ENCODE measurements at places on chromosomes 3 and 15.

- no peak for DNase-seq
Measured at GRCh38 chr3:21641959-21642358, 109.1 kb downstream of the ZNF385D start.

- DNase-seq = peak; percentile 31
Measured at GRCh38 chr3:148880681-148881080, 15.6 kb downstream of the CPA3 start.

DNA sequence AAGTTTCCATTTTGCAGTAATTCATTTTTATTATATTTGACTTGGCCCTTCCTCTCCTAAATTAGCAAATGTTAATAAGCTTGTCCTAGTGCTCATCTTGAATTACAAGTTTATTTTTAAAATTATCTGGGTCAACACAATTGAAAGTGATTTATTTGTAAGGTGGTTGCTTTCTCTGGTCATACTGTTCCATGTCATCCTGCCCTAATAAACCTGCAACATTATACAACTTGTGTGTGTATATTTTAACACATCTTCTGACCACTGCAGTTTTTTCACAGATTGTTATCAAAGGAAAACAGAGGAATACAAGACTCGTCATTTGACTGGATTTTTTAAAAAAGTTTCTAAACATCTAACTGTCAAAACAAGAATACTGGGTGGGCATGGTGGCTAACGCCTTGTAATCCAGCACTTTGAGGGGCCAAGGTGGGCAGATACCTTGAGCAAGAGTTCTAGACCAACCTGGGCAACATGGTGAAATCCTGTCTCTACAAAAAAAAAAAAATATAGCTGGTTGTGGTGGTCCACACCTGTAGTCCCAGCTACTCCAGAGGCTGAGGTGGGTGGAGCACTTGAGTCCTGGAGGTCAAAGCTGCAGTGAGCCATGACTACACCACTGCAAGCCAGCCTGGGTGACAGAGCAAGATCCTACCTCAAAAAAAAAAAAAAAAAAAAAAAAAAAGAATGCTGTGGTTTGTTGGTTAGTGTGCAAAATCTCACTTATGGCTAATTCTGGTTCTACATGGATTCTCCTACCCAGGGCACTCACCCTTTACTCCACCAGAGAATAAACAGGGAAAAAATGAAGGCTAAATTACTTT, 5.0 kb upstream of the LRRFIP2 start:
- DNase-seq = no peak

- no peak for DNase-seq
Measured at GRCh38 chr3:98548544-98548943, 16.8 kb downstream of the GPR15 start.

DNA sequence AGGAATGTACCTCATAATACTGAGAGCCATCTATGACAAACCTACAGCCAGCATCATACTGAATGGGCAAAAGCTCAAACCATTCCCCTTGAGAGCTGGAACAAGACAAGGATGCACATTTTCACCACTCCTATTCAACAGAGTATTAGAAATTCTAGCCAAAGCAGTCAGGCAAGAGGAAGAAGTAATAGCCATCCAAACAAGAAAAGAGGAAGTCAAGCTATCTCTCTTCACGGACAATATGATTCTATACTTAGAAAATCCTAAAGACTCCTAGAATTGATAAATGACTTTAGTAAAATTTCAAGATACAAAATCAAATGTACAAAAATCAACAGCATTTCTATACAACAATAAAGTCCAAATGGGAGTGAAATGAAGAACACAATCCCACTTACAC, 30.2 kb downstream of the OCA2 start:
- no peak for DNase-seq

DNA sequence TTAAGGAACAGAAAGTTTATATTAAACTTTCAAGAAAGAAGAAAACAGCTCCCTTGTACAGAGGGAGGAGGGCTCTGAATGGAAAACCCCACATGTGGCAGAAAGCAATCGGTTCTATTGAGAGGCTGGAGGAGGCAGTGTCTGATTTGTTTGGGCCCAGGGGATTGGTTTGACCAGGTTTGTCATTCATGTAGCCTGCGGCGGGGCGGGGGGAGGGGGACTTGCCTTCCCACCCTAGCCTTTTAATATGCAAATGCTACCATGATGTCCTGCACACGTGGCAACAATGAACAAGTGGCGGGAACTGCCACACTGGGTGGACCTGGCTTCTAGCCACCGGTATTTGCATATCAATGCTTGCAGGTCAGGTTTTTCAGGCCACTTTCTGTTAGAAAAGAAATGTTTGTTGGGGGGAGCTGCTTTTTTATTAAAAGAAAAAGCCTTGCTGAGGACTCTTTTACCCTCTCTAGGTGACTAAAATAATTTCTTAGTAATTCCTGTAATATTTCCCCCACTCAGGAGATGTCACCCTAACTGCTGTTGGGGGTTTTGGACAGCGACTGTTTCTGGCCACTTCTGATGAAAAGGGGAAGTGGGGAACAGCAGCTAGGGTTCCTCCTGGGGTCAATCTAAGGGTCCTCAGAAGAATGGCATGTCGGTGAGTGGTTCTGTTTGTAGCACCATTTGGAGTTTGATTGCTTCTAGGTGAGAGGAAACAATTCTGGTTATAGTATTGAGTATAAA, 691.2 kb downstream of the TBL1XR1 start:
- DNase-seq = no peak

GRCh38 chr15:68582864-68583263, 4.1 kb downstream of the CORO2B start:
- DNase-seq = no peak

GRCh38 chr3:172993412-172993811, 147.6 kb downstream of the SPATA16 start:
- no peak for DNase-seq

GRCh38 chr3:48034000-48034516, 17.8 kb upstream of the MAP4 start:
- DNase-seq = no peak

DNA sequence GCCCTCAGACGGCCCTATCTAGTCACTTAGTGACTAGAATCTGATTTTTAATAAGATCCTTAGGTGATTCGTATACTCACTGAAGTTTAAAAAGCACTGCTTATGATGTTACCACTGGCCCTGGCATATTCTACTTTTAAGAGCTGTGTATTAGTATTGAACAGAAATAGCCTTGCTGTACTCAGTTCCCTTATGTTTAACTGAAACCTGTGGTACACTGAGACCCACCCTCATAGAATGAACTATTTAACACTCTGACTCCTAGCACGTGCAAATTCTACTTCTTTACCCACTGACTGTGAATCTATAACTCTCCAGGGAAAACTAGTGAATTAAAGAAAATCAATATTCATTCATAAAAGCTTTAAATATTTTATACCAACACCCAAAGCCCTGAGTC, 108.9 kb downstream of the CCNL1 start:
- DNase-seq = no peak

- DNase-seq = no peak
Measured at GRCh38 chr3:55162031-55162795, 234.4 kb upstream of the LRTM1 start.

DNA sequence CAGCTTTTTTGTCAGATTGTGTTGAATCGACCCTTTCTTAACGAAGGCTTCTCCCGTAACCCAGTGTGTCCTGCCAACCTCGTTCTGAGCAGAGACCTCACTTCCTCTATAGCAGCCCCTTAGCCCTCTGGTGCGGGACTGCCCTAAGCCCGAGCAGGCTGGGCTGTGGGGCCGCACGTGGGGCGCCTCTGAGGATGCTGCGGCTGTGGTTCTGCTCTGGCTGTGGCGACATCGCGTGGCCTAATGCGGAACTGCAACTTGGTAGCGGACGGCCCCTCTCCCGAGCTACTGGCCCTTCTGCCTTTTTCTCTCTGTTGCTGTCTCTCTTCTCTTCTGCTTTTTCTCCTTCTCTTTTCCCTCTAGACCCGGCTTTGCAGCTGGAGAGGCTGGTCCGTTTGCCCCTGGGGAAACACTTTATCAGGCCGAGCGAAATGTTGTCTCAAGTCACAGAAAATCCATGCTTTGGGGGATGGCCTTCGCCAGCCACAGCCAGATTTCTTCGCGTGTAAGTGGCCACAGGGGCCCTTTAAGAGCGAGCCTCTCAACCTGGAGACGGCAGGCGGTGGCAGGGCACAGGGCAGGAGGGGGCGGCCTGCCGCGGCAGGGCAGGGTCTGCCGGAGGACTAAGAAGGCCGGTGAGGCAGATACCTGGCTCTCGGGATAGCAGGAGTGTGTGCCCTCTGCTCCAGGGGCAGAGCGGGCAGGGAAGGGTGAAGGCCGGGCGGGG, 19.4 kb upstream of the KIF23 start:
- DNase-seq = peak; percentile 63

DNA sequence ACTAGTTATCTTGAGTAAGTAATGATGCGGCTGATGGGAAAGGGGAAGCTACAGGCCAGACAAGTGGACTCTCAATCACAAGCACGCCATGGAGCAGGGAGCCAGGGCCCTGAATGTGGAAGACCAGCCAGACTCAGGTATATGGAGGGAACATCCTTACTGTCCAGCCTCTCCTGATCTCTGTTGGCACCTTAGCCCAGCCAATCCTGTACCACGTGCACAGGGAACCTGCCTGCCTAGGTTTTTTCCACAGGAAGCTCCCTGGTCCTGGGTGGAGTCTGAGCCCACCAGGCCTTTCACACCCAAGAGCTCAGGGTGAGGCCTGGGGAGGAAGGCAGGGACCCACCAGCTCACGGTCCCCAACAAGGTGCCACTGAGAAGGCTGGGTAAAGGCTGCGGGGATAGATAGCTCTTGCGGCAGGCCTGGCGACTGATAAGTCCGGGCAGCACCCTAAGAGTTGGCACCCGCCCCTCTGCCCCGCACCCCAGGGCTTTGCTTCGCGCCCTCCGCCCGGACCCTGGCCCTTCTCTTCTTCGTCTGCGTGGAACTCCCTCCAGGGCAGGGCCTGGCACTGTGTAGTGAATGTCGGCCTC, 933 bp upstream of the APEH start:
- DNase-seq = peak; percentile 71

- DNase-seq = no peak
Measured at GRCh38 chr3:16741103-16741758, 136.0 kb upstream of the DAZL start.

DNA sequence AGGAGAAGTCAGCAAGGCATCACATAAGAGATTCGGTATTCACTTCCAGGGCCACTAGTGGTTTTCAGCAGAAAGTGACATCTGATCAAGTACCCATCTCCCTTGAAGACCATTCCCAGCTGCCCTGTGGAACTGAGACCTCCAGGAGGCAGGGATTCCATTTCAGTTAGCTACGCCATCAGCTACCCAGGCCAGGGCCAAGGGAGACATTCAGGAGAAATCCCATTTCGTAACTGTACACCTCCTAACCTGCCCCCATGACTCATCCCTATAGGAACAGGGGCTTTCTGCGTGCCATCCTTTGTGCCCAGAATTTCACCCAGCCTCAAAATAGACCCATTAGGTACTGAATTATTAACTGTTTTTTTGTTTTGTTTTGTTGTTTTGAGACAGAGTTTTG, 24.7 kb downstream of the SPATA12 start:
- DNase-seq = no peak

DNA sequence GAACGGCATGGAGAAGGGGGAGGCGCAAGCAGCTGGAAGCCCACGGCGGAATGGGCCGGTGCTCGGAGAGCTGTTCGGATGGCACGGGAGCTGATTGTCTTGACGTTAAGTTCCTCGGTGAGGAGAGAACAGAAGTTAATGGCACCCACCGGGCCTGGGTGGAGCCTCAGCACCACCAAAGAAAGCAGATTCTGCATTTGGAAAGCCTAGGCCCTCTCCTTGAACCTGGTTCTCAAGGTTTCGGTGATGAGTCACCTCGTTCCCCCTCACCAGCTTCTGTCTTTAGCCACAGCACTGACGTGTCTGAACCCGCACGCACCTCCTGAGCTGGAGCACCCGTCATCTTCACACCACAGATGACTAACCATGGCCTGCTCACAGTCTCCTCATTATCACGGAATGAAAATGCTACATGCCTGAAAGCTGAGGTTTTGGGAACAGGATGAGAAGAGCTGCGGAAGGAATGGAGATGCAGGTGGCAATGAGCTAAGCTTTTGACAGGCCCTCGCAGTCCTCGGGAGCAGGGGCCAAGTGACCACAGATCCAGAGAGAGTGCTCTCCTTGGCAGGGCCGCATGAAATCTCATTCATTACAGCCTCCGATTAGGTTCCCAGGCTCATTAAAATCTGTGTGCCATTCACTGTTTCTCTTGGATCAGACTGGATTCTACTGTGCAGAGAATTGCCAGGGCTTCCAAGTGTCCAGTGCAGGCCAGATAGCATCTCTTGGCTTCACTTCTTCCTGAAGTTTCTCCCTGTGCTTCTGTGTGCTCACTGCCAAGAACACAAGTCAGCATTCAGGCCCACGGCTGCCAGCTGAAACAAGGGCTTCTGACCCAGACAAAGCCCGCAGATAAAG, 96.3 kb upstream of the DLG1 start:
- DNase-seq = no peak

DNA sequence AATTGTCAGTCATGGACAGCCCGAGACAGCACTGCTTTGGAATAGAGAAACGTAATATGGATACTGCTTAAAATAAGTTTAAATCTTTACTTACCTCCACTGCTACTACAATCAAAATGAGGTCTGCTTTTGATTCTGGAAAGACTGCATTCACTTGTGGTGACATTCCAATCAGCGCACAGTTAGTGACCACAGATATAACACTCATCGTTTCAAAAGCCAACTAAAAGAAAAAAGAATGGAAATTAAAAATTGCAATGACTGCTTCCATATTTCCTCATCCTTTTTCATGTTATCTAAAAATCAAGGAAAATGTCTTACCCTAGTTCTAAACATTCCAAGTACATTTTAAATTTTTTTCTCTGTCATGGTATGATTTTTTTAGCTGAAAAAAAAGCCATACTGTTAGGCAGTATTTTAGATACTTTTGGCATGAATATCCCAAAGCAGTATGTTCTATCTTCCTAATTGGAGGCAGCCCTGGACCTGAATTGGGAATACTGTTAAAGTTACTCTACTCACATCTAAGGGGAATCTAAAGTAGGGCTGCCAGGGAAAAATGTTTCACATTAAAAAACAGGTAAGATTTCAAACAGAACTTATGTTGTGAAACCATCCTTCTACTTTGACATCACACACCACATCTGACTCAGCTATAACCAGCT, 72.1 kb downstream of the ANO10 start:
- no peak for DNase-seq

DNA sequence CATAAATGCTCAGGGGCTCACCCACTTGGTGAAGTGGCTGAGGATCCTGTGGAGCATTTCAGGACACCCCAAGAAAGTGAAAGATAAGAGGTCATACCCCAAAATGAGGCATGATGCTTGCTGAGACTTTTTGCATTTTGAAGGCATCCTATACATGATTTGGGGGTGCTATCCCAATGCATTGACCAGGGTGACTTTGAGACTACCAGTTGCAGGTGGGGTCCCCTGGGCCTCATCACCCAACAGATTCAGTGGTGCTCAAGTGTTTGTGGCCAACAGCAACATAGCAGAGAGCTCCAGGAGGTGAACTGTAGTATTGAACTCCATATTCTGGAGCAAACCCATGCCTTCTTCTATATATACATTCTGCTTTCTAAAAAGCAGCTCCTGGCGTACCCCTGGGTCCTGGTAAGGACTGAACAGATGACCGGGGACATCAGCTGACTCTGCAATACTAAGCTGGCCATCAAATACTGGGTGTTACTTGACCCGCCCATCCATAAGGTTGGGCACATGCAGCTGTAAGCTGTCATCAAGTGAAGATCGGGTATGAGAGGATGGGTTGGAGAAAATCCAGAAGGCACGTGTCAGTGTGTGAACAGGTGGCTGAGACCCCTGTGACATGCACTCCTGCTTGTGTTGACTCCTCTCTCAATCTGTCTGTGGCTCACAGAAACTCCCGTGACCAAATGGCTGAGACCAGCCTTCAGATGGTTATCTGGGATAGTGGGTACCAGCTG, 143.3 kb downstream of the KLF13 start:
- DNase-seq = no peak

Measured in CMK (cell line).